Stimulated activated CD4-positive, alpha-beta T cell treated with anti-CD3 and anti-CD28 coated beads, Interleukin-15, amount 100 ng/mL, for 1 hour (primary cell): ENCODE measurements at places on chromosomes 7 and 10.

DNA sequence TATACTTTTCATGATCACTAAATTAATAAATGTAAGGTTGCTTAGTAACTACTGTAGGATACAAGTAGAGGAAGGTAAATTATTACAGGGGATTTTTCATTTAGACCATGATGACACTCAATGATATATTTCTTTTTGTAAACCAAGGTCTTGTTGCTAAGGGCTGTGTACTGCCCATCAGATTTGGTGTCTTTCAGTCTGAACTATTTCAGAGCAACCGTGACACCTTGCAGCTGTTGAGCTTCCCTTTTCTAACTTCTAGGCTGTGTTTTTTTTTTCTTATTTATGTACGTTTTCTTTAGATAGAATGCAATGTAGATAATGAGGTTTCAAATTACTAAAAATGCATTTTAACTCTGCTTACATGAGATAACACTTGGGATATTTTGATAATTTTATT lies 292.0 kb upstream of the MBL2 start:
- no peak for DNase-seq

- DNase-seq, result no peak
These were observed 1.7 kb downstream of the ZFYVE27 start for GRCh38 chr10:97738616-97739015.

DNA sequence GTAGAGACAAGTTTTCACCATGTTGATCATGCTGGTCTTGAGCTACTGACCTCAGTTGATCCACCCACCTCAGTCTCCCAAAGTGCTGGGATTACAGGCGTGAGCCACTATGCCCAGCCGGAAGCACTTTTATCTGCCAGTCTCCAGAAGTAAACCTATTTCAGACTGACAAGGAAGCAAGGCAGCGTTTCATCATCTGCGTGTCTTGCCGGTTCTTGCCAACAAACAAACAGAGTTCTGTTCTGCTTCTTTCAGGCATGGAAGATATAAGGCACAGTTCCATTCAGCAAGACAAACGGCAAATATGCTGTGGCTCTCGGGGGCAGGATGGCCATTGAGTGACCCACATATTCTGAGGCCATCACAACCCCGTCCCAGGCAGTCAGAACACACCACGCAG lies 15.5 kb upstream of the LARP4B start:
- DNase-seq, result no peak

DNA sequence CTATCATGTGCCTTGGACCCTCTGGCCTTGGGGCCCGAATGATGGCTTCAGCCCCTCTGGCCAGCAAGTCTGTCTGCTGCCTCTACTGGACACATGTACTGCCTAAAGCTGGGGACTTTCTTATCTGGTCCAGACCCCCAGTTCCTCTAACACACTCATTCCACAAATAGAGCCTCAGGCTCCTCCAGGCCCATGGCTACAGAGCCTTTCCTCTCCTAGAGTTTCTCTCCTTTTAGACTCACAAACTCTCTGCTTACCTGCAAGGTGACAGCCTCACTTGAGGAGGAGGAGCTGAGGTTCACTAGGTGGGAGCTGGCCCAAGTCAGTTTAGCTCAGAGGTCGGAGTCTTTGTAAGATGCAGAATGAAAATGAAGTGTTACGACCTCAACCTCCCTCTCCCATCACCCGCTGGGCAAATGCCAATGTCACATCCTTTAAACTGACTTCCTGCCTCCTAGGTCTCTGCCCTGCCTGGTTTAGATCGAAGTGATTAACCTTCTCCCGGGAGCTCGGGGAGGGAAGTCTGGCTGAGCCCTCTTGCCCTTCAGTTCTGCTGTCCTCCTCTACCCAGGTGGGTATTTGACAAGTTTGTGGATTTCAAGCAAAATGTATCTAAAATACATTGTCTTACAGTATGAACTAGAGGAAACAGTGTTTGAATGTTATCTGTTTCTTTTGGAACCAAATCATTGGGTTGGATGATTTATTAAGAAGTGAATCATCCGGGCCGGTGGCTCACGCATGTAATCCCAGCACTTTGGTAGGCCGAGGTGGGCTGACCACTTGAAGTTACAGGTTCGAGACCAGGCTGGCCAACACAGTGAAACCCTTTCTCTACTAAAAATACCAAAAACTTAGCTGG lies 71.9 kb upstream of the TNS3 start:
- no peak for DNase-seq

DNA sequence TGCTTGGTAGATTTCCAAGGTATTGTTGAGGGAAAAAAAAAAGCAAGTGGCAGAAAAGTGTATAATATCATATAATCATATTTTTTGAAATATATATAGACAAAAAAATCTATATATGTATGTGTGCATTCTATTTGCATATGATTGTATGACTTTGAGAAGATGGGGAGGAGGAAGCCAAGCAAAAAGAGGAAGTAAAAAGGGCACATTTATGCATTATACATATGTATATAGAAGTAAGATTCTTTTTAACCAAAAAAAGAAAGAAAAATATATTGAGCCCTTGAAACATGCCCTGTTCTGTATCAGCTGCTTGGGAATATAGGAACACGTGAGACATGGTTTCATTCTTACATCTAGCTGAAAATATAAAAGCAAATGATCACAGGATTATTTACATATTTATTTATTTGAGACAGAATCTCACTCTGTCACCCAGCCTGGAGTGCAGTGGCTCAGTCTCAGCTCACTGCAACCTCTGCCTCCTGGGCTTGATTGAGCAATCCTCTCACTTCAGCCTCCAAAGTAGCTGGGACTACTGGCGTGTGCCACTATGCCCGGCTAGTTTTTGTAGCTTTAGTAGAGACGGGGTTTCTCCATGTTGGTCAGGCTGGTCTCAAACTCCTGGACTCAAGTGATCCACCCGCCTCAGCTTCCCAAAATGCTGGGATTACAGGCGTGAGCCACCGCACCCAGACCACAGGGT lies 18.0 kb upstream of the SLF2 start:
- no peak for DNase-seq

- DNase-seq, result no peak
These were observed 6.0 kb downstream of the GAD2 start for GRCh38 chr10:26222563-26222962.

DNA sequence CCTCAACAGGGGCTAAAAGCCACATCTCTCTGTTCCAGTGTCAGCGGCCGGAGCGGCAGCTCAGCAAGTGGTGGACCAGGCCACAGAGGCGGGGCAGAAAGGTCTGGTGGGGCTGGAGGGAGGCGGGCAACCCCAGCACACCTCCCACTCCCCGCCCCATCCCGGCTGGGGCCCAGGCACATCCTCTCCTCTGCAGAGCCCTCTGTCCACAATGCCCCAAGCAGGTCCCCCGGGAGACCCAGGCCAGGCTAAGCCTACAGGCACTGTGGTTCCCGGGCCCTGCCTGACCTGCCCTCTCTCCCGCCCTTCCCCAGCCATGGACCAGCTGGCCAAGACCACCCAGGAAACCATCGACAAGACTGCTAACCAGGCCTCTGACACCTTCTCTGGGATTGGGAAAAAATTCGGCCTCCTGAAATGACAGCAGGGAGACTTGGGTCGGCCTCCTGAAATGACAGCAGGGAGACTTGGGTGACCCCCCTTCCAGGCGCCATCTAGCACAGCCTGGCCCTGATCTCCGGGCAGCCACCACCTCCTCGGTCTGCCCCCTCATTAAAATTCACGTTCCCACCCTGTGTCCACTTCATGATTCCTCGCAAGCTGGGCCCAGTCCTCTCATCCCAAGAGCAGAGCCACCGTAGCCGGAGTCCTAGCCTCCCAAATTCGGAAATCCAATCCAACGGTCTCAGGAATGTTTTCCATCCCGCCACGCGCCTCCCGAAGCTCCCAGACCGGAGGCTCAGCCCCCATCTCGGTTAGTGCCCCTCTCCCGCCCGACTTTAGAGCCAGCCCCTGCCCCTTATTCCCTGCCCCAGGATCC lies 2.1 kb downstream of the ADIRF start:
- no peak for DNase-seq

GRCh38 chr7:29453021-29453420 lies 110.6 kb upstream of the PRR15 start:
- no peak for DNase-seq

GRCh38 chr7:122136078-122136477 lies 8.0 kb downstream of the AASS start:
- DNase-seq, result no peak

GRCh38 chr10:61108915-61109314 lies 164.9 kb upstream of the RHOBTB1 start:
- no peak for DNase-seq

DNA sequence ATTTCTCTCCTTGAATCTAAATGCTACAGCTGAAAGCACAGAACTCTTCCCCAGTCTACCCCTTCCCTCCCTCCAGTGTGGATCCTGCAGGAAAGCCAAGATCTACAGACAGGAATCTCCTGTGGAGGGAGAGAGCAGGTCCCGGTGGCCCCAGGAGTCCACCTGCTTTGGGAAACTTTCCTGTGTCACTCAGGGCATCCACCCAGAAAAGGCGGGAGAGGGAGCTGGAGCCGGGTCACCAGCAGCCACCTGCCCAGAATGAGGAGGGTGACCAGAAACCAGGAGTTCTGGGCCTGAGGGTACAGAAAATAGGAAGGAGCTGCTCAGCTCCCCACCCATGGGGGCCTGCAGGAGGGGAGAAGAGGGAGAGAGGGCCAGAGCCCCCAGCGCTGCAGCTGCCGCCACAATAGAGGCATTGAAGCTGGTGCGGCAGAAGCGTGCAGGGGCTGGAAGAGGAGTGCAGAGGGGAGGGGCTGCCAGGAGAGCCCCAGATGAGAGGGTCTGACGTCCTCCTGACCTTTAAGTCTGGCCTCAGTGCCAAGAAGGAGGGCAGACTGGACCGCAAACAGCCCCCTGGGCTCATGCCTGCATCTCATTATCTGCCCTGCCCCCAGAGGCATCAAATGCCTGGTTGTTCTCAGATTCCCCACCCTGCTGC lies 56.3 kb upstream of the TMEM72 start:
- no peak for DNase-seq

DNA sequence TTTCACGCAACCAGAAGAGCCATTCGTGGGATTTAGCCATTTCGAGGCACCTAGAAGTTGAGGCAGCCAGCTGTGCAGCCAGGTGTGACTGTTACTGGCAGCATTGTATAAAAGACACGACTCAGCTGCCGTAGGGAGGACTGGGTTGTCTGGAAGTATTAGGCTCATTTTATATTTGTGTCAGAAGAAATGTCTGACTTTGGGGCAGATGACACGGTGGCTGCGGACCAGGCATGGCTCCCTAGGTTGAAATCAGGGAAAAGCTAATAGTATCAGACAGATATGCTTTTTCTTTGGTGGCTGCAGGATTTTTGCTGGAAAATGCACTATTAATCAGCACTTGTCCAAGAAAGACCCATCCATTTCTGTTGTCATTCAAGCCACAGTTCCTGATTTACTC lies 4.2 kb upstream of the DPYSL4 start:
- no peak for DNase-seq

DNA sequence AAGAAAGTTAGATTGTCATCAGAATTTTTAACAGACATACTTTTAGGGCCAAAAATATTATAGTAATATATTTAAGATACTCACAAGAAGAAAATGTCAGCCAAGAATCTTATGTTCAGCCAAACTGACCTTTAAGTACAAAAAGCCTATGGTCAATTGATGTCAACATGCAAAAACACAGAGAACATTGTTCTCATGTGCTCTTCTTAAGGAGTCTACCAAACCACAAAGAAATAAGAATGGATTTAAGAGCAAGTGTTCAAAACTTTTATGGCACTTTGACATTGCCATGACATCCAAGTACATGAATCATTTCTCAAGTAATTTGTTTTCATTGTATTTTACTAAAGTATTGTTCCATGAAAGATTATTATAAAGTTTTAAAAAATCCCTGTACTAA lies 180.4 kb downstream of the TMEM26 start:
- DNase-seq, result no peak

- no peak for DNase-seq
These were observed 202.8 kb upstream of the PRSS1 start for GRCh38 chr7:142546452-142546851.

GRCh38 chr10:96842896-96843723 lies 11.0 kb downstream of the LCOR start:
- no peak for DNase-seq

DNA sequence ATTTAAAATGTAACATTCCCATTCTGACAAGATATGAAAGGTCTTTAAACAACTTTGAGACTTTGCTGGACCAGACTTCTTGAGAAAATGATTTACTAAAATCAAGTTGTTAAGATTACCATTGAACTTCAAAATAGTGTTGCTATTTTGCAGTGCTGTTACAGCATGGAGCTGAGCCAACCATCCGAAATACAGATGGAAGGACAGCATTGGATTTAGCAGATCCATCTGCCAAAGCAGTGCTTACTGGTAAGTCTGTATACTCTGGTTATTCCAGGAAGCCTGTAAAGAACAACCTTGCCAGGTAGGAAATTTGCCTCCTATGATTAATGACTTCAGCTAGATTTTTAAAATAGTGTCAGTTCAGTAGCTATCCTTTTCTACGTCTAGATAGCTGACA lies 18.8 kb downstream of the TNKS2 start:
- DNase-seq, result no peak

GRCh38 chr10:86960003-86960862 lies 1.8 kb downstream of the SNCG start:
- DNase-seq, result no peak

DNA sequence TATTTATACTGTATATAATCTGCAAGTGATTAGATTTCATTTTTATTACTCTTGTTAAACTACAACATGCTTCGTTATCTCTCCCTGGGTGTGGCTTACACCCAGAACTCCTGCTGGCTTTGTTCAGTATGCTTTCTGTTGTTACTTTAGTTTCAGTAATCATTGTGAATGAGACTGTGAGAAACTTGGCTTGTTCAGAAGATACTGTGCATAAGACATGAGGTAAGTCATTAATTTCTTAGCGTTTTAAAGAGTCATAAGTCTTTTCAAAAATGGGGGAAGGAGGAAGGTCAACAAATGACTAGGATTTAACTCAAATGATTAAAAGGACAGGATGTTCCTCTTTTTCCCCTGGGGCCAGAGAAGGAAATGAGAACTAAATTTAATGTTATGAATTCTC lies 11.6 kb upstream of the ADD3 start:
- DNase-seq, result no peak

DNA sequence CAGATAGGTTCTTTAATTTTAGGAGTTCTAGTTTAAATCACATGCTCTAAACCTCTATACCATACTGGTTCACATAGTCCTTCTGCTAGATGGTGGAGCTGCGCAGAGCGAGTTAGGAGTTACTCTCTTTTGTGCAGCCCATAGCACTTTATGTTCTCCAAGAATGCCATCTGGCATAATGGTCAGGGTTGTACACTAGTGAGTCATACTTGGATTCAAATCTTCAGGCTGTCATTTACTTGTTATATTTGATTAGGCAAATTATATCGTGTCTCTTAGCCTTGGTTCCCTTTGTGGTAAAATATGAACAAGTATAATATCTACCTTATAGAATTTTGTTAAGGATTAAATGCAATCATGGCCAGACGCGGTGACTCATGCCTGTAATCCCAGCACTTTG lies 1078.3 kb downstream of the NRG3 start:
- DNase-seq, result no peak
